LNCaP clone FGC (cell line): ENCODE measurements at places on chromosomes 2 and 18.

GRCh38 chr2:83967854-83968253 is 491.2 kb downstream of the SUCLG1 start:
- DNase-seq, result no peak

- no peak for DNase-seq
These were observed 11.8 kb downstream of the RND3 start for GRCh38 chr2:150475479-150476250.

DNA sequence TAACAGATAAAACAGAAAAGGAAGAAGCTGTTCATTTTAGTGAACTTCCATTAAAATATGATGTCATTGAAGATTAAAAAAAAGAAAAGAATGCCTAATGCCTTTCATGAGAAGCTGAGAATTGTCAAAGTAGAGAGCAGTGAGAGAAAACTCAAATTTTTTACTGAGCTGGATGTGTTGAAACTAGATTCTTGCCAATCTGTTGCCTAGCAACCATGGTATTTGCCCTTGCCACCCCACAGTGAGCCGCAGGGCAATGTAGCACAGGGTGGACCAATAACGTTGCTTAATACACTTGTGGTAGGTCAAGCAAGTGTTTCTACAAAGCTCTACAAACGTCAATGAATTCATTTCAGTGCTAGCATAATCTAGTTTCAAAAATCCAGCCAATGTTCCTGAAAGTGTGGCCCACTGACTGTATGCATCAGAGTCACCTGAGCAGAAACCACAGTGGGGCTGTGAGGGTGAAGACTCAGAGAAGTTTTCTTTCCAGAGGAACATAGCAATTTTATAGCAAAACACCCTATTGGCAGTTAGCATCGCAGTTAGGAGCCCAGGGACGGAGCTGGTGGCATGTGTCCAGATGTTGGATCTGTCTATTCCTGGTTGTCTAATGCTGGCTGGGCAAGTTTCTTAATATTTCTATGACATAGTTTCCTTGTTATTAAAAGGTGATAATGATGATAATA is 132.2 kb downstream of the DOCK10 start:
- DNase-seq, result peak; percentile 80

DNA sequence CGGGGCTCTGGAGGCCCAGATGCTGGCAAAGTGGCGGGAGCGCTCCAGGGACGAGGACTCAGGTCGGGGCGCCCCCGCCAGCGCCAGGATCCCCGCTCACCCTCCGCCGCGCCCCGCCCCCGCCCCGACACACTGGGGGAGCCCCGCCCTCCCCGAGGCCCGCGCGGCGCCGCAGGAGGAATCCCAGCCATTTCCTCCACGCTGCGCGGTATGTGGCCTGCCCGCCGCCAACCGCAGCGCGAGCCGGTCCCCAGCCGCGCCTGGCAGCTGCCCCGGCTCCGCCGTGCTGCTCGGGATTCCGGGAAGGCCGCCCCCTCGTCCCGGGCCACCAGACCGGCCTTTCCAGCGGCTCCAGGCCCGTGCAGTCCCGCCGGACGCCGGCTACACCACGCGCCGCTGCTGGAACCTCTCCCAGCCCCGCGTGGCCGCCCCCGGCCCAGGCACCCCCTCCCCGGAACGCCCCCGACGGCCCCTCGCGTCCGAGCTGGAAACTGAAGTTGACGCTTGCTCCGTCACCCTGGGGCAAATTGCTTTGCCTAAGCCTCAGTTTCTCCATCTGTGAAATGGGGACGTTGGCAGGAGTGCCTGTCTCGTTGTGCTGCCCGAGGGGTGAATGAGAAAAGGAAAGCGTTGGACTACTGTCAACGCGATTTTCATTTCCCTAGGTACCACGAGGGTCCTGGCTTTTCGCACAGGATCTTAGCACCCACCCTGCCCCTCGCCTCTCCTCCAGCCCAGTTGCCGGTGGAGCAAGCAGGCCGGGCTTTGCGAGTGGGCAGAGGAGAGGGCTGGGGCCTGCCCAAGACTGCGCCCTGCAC is 53.6 kb downstream of the PKDCC start:
- no peak for DNase-seq

DNA sequence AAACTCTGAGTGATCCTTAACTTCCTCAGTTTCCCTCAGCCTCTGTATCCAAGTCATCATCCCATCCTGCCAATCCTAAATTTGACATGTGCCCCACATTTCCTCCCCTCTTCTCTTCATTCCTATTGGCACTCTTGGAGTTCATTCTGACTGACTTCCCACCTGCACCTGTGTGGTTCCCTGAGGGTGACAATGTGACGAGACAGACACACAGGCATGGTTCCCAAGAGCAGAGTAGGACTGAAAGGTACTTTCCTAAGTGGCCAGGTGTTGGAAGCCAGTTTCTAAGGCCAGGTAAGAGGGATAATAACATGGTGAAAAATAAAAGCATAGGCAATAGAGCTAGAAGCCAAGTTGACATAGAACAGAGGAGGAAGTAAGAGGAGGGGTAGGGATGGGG is 24.2 kb upstream of the REG3G start:
- no peak for DNase-seq

DNA sequence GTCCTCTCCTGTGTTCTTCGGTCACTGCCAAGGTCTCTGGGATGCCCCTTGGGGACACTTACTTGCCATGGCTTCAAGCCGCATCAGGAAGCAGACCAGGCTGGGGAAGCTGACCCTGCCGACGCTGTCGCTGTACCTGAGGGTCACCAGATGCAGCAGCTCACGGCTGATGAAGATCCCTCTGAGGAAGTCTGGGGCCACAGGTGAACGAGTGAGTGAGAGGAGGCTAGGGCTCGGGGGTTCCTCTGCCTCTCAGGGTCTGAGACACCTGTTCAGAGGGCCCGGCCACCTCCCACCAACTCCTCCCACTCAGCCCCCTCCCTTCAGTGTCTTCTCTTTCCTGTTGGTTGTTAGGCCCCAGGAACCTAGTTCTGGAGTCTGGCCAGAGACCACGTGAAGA is 74.9 kb downstream of the CAPN13 start:
- no peak for DNase-seq

DNA sequence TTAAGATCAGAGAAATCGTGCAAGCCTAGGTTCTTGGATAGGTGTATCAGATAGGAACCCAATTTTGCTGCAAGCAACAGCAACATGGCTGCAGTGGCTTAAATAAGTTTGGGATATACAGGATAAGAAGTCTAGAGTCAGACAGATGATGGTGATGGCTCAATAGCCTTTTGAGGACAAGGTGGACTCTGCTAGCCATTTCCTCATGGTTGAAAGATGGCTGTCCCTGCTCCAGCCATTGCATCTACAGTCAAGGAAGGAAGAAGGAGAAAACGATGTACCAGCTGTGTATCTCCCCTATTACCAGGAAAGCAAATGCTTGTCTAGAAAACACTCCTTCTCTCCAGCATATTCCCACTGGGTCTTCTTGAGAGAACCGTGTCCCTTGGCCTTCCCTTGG is 30.1 kb upstream of the CAB39 start:
- DNase-seq, result no peak

DNA sequence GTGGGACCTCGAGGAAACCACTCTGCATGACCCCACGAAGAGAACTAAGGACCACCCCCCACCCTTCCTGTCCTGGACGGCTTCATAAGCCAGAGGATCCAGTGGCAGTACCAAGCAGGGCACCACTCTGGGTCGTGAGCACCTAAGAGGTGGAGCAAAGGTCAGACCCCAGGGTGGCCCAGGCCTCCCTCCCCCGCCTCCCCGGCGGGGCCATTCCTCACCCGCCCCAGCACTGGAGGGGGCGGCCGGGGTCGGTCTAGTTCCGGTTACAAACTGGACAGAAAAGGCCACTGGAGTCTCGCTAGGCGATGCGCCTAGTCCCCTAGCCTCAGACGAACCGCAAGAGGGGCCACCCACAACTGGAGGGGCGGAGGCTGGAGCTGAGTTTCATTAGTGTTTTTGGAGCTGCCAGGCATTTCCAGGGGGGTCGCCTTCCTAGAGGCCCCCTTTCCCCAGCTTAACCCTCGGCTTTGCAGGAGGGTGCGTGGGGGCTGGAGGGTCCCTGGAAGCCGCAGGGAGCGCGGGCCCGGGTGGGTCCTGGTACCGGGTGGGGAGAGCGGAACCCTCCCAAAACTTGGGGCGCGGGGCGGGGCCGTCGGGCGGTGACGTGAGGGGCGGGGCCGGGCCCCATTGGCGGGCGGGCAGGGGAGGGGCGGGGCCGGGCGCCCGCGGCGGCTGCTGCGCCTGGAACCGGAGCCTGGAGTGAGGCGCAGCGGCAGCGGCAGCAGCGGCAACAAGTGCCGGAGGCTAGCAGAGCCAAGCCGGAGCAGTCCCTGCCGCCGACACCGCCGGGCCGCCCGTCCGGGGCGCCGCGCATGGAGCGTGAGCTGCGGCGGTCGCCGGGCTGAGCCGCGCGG is at the start of gene B3GNT2:
Gene B3GNT2 (plus strand): TSS at position 695 of the 857 bp plus-strand sequence. CDS start 26,106 bp downstream, outside the sequence.
- no peak for DNase-seq

DNA sequence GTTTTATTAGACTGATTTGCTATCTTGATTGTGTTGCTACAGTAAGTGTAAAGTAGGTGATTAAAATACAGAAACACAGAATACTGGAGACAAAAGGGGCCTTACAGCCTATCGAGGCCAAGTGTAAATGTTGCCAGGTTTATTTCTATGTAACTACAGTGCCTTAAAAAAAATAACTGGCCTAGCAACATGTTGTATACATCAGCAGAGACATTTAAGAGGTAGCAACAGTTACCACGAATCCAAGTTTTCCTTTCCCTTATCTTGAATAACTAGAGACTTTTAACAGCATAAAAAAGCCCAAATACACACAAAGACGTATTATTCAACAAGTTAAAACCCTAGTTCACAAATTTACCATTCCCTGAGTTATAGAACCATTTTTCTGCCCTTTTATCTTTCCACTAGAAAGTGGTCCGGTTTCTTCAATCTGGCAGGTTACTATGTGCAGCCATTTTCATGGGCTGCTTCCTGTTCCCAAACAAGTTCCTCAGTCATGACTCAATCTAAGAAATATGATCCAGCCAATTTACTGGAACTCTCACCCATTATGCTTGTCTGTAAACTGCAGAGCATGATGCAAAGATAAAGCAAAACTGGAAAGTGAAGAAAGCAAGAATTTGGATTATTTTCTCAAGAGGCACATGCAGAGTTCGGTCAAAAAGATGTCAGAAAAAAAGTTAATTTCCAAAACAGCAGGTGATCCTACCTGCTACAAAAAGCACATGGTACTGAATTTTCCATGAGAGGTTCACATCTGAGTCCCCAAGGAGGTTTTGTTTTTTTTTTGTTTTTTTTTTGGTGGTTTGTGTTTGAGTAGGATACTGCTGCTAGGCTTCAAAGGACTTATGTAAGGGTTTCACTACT is 22.2 kb downstream of the NFE2L2 start:
- peak; percentile 74 for DNase-seq

DNA sequence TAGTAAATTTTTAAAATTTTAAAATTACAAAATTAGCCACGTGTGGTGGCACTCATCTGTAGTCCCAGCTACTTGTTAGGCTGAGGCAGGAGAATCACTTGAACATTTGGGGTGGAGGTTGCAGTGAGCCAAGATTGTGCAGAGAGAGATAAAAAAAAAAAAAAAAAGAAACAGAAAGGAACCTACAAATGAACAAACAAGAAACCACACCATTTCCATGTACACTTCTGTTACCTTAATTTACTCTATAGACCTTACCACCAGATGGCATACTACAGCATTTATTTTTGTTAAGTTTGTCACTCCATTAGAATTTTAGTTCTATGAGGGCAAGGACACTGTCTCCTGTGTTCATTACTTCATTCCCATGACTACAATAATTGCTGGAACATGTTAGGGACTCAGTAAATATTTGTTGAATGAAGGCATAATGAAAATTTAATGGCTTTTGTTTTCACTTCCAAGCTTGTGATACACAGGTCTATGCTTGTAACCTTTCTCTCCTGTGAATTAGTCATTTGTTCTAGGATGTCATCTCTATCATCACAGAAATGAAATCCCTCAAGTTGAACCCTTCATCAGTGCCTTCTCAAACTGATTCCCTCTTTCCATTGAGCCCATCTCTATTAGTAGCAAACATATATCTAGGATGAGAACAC is 76.0 kb downstream of the ARHGAP15 start:
- no peak for DNase-seq

- no peak for DNase-seq
These were observed 12.0 kb upstream of the ZNF396 start for GRCh38 chr18:35389095-35389618.

GRCh38 chr2:127877136-127877535 is 8.6 kb downstream of the AMMECR1L start:
- no peak for DNase-seq

DNA sequence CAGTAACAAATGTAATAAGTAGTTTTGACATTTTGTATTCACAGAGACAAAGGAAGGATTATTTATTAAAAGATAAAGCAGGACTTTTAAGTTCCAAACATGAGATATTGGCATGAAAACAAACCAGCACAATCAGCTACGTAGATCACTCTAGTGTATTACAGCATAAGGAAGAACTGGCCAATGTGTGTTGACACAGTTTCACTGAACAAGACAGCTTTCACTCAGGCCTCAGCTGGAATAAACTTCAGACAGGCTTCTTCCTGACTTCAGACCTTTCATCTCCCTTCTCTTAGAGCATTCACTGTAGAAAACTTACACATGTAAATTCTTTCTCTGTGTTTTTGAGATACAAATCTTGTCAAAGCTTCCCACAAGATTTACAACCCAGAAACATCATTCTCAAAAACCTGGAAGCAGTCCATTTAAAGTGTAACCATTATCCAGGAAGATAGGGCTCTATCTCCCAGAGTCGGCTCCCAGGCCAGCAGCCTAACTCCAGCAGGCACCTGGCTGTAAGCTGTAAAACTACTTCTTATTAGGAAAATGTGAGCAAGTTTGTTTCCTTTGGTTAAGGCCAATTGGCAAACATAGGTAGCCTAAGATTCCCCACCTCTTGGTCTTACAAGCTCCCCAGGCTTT is 768.3 kb upstream of the CDH7 start:
- DNase-seq, result no peak

DNA sequence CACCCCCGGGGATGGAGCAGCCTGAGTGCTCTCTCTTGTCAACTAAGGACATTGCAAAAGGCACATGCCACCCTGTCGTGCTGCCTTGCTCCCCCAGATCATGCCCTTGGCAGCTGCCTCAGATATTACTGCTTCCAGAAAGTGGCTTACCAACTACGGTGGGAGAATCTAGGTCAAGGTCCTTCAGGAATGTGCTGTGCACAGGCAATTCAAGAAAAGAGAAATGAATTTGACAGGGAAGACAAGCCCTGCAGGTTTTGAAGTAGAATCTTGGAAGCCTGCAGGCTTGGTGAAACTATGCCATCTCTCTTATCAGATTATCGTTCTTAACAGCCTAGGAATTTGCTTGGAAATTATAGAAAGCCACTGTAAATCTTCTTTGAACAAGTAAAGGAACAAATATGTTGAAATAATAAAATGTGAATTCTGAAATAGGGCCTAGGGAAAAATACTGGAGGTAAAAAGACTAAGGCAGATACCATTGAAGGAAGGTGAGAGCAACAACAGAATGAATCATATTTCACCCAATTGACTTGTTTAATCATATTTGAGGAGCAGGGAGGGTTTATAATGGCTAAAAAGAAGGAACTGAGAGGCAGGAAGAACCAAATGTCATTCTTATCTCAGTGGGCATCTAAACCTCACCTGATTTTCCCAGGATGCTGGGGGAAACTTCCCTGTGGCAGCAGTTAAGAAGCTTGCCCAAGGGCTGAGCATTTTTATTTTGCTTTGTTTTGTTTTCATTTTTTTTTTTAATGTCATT is 94.0 kb upstream of the GLS start:
- peak; percentile 38 for DNase-seq
